ENCODE measurements at places on chromosomes 12 and 14.

GRCh38 chr12:27542628-27543027, 18.6 kb downstream of the PPFIBP1 start:
- DNase-seq: peak; percentile 97

GRCh38 chr12:128265566-128265965, 1.4 kb upstream of the TMEM132C start:
- no peak for DNase-seq

GRCh38 chr12:15788233-15789219, 662 bp downstream of the EPS8 start:
- peak; percentile 73 for DNase-seq

DNA sequence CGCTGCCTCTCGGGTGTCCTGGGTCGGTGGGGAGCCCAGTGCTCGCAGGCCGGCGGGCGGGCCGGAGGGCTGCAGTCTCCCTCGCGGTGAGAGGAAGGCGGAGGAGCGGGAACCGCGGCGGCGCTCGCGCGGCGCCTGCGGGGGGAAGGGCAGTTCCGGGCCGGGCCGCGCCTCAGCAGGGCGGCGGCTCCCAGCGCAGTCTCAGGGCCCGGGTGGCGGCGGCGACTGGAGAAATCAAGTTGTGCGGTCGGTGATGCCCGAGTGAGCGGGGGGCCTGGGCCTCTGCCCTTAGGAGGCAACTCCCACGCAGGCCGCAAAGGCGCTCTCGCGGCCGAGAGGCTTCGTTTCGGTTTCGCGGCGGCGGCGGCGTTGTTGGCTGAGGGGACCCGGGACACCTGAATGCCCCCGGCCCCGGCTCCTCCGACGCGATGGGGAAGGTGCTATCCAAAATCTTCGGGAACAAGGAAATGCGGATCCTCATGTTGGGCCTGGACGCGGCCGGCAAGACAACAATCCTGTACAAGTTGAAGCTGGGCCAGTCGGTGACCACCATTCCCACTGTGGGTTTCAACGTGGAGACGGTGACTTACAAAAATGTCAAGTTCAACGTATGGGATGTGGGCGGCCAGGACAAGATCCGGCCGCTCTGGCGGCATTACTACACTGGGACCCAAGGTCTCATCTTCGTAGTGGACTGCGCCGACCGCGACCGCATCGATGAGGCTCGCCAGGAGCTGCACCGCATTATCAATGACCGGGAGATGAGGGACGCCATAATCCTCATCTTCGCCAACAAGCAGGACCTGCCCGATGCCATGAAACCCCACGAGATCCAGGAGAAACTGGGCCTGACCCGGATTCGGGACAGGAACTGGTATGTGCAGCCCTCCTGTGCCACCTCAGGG, 679 bp downstream of the ARF6 start:
- DNase-seq: peak; percentile 51

- DNase-seq: no peak
Observed at GRCh38 chr12:10853776-10854175, 4.5 kb upstream of the PRR4 start.
